ENCODE measurements at places on chromosomes 13 and 19. TPM values are rescaled to one million over a fixed set of nuclear protein-coding genes. Genes with fewer than 3 reads are reported as not detected.

Gene SPINT2
- total RNA-seq = 396 TPM

Gene RGS9BP
- not detected for total RNA-seq

Gene DNAAF3
- total RNA-seq = not detected

Gene PAK4
- total RNA-seq = 43.8 TPM

Gene CCDC169
- 0.48 TPM for total RNA-seq

Gene KCNK6
- 14.9 TPM for total RNA-seq

Gene SEMA6B
- 2.2 TPM for total RNA-seq

Gene PDE4C
- total RNA-seq = 11.7 TPM

Gene MEF2B
- not detected for total RNA-seq

Gene KLK12
- not detected for total RNA-seq

Gene KLK15
- 3.8 TPM for total RNA-seq

GRCh38 chr13:113947311-113948033 is 26.4 kb downstream of the C13orf46 start:
- no peak overlapping the region for H3K27ac ChIP-seq
- no peaks in the 10 kb centered on the region for H3K36me3 ChIP-seq
- H3K4me3 ChIP-seq = no peak overlapping the region
- no peaks in the 10 kb centered on the region for H3K4me1 ChIP-seq
- DNase-seq = peak; percentile 65
- H3K27me3 ChIP-seq = no peaks in the 10 kb centered on the region

DNA sequence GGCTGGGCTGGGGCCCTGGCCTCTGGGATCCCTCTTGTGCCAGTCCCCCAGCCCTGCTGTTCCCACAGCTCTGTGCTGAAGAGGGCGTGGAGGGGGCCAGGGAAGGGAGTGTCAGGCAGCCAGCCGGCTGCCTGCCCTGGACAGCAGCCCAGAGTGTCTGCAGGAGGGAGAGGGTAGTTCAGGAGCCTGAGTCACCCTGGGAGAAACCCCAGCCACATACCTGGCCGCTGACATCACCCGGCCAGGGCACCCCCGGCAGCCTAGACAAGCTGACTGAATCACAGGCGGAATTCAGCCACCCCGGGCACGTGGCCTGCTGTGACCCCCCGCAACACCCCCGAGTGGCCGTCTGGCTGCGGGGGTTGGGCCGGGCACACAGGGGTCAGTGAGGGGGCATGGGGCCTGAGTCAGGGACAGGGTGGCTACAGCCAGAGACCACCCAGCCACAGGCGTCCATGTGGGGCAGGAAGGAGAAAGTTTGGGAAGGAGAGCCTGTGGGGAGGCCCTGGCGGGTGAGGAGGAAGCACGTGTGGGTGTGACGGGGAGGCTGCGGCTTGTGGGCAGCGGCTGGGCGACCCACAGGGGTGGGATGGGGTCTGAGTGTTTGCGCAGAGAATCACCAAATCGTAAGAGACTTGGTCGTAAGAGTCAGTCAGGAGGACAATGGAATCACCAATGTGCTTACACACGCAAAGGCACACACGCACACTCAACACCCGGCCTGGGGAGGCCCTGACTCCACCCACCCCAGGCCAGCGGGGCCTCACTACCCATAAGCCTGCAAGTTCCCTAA is 11.9 kb upstream of the FOSB start:
- H3K27ac ChIP-seq = peak overlapping the region; percentile 83
- no peaks in the 10 kb centered on the region for H3K27me3 ChIP-seq
- H3K4me3 ChIP-seq = peak overlapping the region; percentile 2
- DNase-seq = peak; percentile 94

GRCh38 chr13:64061649-64062048 is 2646.0 kb upstream of the PCDH20 start:
- H3K27ac ChIP-seq = no peak overlapping the region
- no peaks in the 10 kb centered on the region for H3K36me3 ChIP-seq
- H3K4me1 ChIP-seq = no peaks in the 10 kb centered on the region
- H3K4me3 ChIP-seq = no peak overlapping the region

DNA sequence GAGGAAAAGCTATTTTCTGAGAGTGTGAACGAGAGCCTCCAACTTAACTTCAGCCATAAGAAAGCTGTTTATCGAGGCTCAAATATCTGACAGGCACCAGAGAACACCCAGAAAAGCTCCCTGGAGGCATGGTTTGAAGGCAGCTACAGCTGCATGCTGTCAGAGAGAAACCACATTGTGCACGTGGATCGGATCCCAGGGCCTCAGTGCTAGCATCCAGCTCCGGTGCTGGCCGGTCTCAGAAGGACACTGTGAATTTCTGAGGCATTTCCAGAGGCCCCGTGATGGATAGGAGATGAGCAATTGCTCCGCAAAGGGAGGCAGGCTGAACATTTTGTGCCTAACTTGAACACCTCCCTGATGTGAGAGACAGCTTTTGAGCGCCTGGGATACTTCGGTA is 315.7 kb downstream of the FGF9 start:
- H3K36me3 ChIP-seq = no peaks in the 10 kb centered on the region
- no peaks in the 10 kb centered on the region for H3K4me1 ChIP-seq
- peak; percentile 44 for DNase-seq

- H3K27me3 ChIP-seq = peaks cover 100% of the 10 kb centered on the region
- peaks cover 11% of the 10 kb centered on the region for H3K4me1 ChIP-seq
- no peaks in the 10 kb centered on the region for H3K36me3 ChIP-seq
- no peak overlapping the region for H3K27ac ChIP-seq
- no peak for DNase-seq
- no peak overlapping the region for H3K4me3 ChIP-seq
These were observed 6.2 kb downstream of the GFY start for GRCh38 chr19:49431330-49431749.

DNA sequence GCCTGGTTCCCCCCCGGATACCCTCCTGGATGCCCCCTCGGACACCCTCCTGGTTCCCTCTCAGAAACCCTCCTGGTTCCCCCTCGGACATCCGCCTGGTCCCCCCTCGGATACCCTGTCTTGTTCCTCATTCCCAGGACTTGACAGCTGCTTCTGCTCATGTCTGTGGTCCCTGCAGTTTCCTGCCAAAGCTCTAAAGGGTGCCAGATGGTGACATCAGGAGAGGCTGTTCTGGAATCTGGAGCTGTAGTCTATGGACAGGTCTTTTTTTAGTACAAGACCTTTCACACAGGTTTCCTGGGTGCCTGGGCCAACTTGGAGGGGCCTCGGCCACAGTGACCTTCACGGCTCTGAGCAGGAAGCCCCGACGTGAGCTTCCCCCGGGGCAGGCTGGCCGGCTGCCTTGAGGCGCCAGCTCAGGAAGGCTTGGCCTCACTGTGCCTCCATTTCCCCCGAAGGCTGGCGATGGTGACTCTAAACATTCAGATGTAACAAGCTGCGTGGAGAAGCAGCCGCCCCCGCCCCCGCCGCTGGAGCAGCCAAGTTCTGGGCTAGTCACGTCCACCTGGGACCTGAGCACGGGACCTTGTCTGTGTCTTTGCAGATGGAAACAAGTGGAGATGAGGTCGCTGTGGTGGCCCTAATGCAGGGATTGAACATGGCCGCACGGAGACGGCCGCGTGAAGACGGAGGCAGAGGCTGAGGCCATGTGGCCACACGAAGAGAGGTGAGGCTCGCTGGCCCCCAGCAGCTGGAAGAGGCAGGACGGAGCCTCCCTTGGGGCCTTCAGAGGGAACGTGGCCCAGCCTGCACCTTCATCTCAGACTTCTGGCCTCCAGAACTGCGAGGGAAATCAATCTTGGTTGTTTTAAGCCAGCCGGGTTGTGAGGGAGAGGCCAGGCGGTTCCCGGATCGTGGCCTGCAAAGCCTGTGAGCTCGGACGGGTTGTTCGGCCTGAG is 12.7 kb downstream of the SGTA start:
- DNase-seq = peak; percentile 51
- H3K4me3 ChIP-seq = no peak overlapping the region
- H3K36me3 ChIP-seq = no peaks in the 10 kb centered on the region
- peaks cover 10% of the 10 kb centered on the region for H3K4me1 ChIP-seq

DNA sequence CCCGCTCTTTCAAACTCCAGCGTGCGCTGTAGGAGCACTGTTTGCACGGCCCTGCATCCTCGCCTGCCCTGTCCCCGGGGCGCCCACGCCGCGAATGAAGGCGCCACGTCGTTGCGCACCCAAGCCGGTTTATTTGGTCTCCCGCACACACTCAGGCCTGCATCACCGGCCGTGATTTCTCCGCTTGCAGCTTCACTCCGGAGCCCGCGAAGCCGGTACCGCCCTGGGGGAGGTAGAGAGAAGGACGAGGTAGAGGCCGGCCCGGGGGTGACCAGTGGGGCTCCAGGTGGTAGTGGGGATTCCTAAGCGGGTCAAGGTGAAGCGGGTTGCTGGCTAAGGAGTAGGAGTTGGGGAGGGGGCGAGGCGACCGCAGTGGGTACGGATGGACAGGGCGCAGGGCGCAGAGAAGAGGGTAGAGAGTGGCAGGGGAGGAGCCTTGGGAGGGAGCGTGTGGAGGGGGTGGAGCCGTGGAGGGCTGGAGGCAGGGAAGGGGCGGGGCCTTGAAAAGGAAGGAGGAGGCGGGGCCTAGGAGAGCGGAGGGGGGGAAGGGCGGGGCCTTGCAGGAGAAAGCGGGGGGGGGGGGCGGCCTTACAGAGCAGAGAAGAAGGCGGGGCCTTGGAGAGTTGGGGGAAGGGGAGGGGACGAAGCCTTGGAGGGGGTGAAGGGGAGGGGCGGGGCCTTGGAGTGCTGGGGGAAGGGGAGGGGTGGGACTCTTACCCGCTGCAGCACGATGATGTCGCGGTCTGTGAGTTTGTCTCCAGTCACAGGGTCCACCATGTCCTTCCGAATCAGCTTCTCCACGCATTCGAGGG is 24.6 kb downstream of the NOSIP start:
- H3K4me3 ChIP-seq = peak overlapping the region; percentile 9
- H3K27ac ChIP-seq = peak overlapping the region; percentile 84
- peaks cover 59% of the 10 kb centered on the region for H3K4me1 ChIP-seq
- DNase-seq = peak; percentile 84
- H3K36me3 ChIP-seq = peaks cover 15% of the 10 kb centered on the region
- H3K27me3 ChIP-seq = no peaks in the 10 kb centered on the region

- no peak overlapping the region for H3K4me3 ChIP-seq
- DNase-seq = no peak
- no peaks in the 10 kb centered on the region for H3K27me3 ChIP-seq
- no peak overlapping the region for H3K27ac ChIP-seq
- no peaks in the 10 kb centered on the region for H3K4me1 ChIP-seq
- no peaks in the 10 kb centered on the region for H3K36me3 ChIP-seq
These were observed 10.5 kb upstream of the NTN5 start for GRCh38 chr19:48683349-48683748.

DNA sequence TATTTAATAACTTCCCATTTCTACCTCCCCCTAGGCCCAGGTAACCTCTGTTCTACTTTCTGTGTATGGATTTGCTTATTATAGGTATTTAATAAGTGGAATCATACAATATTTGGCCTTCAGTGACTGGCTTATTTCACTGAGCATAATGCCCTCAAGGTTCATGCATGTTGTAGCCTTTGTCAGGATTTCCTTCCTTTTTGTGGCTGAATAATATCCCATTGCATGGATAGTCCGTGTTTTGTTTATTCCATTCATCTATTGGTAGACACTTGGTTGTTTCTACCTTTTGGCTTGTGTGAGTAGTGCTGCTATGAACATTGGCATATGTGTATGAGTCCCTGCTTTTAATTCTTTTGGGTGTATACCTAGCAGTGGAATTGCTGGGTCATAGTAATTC is 9.4 kb downstream of the HNRNPM start:
- DNase-seq = no peak
- no peaks in the 10 kb centered on the region for H3K27me3 ChIP-seq
- no peak overlapping the region for H3K4me3 ChIP-seq
- peaks cover 49% of the 10 kb centered on the region for H3K4me1 ChIP-seq

GRCh38 chr13:102698649-102698980 is 3.8 kb upstream of the METTL21C start:
- H3K4me1 ChIP-seq = no peaks in the 10 kb centered on the region
- no peak overlapping the region for H3K4me3 ChIP-seq
- no peaks in the 10 kb centered on the region for H3K36me3 ChIP-seq
- H3K27ac ChIP-seq = no peak overlapping the region

- H3K27me3 ChIP-seq = no peaks in the 10 kb centered on the region
- no peaks in the 10 kb centered on the region for H3K4me1 ChIP-seq
- H3K27ac ChIP-seq = no peak overlapping the region
- DNase-seq = no peak
- H3K36me3 ChIP-seq = no peaks in the 10 kb centered on the region
These were observed 165.1 kb downstream of the PCCA start for GRCh38 chr13:100254002-100254401.

DNA sequence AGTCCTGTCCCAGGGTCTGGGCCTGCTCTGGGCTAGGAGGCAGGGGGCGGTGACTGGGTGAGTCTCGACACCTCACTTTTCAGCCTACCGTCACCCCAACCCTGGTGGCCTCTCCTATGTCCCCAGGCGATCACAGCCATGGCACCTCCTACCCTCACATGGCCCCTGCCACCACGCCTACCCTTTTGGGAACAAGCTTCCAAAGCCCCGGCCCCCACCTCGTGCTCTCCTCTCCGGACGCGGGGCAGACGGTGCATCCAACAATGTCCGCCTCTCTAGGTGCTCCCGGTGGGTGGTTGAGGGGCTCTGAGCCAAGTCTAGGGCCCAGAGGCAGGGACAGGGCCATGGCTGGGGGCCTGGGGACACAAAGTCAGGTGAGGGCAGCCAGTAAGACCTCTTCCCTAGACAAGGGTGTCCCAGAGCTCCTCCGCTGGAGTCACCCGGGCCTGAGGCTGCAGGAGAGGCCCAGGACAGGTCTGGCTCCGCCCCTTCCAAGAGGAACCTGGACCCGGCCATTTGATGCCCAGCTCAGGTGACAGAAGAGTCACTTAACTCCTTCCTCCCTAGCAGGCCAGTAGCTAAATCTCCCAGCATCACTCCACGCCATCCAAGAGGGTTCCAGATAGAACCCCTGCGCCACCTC is at the start of gene SYNE4:
TSS of gene SYNE4 (minus strand) at position 478 of the 643 bp plus-strand sequence. CDS start at position 346, 132 bp downstream.
- peaks cover 10% of the 10 kb centered on the region for H3K4me1 ChIP-seq
- peak within 1 kb of the TSS; percentile 19 for H3K27ac ChIP-seq
- H3K4me3 ChIP-seq = peak within 1 kb of the TSS; percentile 38
- H3K27me3 ChIP-seq = no peaks in the 10 kb centered on the region
- no peaks in the 10 kb centered on the region for H3K36me3 ChIP-seq
- peak; percentile 76 for DNase-seq

GRCh38 chr13:65036999-65037398 is 2193.1 kb downstream of the PCDH9 start:
- no peak overlapping the region for H3K4me3 ChIP-seq
- no peak overlapping the region for H3K27ac ChIP-seq
- DNase-seq = no peak
- no peaks in the 10 kb centered on the region for H3K36me3 ChIP-seq

DNA sequence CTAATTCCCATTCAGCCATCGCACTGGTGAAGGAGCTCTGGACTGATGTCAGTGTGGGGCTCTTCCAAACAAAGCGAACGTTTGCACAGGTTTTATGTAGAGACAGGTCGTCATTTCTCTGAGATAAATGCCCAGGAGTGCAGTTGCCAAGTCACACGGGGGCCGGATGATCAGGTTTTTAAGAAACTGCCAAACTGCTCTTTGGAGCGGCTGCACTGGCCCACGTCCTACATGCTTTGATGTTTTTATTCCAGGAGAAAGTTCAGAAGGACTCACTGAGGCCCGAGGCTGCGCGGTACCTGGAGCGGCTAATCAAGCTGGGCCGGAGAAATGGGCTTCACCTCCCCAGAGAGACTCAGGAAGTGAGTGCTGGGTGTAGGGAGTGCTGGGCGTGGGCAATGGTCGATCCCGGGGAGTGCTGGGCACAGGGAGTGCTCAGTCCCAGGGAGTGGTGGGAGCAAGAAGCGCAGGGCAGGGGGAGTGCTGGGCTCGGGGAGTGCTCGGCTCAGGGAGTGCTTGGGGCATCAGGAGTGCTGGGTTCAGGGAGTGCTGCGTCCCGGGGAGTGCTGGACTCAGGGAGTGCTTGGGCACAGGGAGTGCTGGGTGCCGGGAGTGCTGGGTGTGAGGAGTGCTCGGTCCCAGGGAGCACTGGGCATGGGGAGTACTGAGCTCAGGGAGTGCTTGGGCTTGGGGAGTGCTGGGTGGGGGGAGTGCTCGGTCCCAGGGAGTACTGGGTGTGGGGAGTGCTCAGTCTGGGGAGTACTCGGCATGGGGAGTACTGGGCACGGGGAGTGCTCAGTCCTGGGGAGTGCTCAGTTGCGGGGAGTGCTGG is 10.7 kb downstream of the THOP1 start:
- no peaks in the 10 kb centered on the region for H3K4me1 ChIP-seq
- no peaks in the 10 kb centered on the region for H3K36me3 ChIP-seq
- H3K27me3 ChIP-seq = no peaks in the 10 kb centered on the region
- no peak overlapping the region for H3K27ac ChIP-seq
